ENCODE measurements at places on chromosomes 11 and 22. TPM values are rescaled to one million over a fixed set of nuclear protein-coding genes. Genes with fewer than 3 reads are reported as not detected.

The DAGLA gene
- total RNA-seq: 5.5 TPM

The SULT4A1 gene
- not detected for total RNA-seq

The NOX4 gene
- not detected for total RNA-seq

The TNNI2 gene
- not detected for total RNA-seq

The OR51B5 gene
- not detected for total RNA-seq

The TRIM29 gene
- 6.2 TPM for total RNA-seq

The TMEM191C gene
- 1.1 TPM for total RNA-seq

The OR5T1 gene
- not detected for total RNA-seq

The TECTA gene
- total RNA-seq: 0.13 TPM

The ZNF74 gene
- total RNA-seq: 5.9 TPM

The GNAZ gene
- total RNA-seq: 2.7 TPM

The OR2AG1 gene
- total RNA-seq: not detected

The HORMAD2 gene
- not detected for total RNA-seq

The UBQLNL gene
- not detected for total RNA-seq

The SCGB1A1 gene
- total RNA-seq: not detected

The POU2F3 gene
- total RNA-seq: not detected

The PRDM11 gene
- 6.9 TPM for total RNA-seq

The AP5B1 gene
- 11.2 TPM for total RNA-seq

The CYTH4 gene
- 0.82 TPM for total RNA-seq

The SELENOO gene
- 13.1 TPM for total RNA-seq

The SLC22A8 gene
- total RNA-seq: not detected

The SPINDOC gene
- 52.9 TPM for total RNA-seq

The PKP3 gene
- total RNA-seq: 34.0 TPM

The LINC01488 gene
- total RNA-seq: not detected

The FOLH1 gene
- total RNA-seq: not detected

The TREH gene
- not detected for total RNA-seq

The ABCG4 gene
- 0.87 TPM for total RNA-seq

The ANKK1 gene
- 0.12 TPM for total RNA-seq

The PNPLA5 gene
- total RNA-seq: not detected

The TMPRSS13 gene
- total RNA-seq: not detected

The OR51A4 gene
- total RNA-seq: not detected

The MOV10L1 gene
- total RNA-seq: not detected

The P4HA3 gene
- total RNA-seq: 51.0 TPM

The PRG3 gene
- total RNA-seq: not detected

The SOX6 gene
- total RNA-seq: 0.25 TPM

The ZBTB16 gene
- not detected for total RNA-seq

The CNGA4 gene
- total RNA-seq: 0.18 TPM

The OTOG gene
- not detected for total RNA-seq

The DEAF1 gene
- total RNA-seq: 34.9 TPM

The RAB36 gene
- 6.6 TPM for total RNA-seq

The CADM1 gene
- total RNA-seq: 23.2 TPM

The OR51B2 gene
- total RNA-seq: not detected

The OR52I1 gene
- not detected for total RNA-seq

The CASP4 gene
- total RNA-seq: 9.0 TPM

The CRACR2B gene
- 3.4 TPM for total RNA-seq

The MS4A7 gene
- total RNA-seq: not detected

The PAX6 gene
- 2.0 TPM for total RNA-seq

The IFITM10 gene
- total RNA-seq: 1.0 TPM

The TRPM5 gene
- not detected for total RNA-seq

The UCP2 gene
- 66.0 TPM for total RNA-seq

The C11orf65 gene
- total RNA-seq: 0.13 TPM

The KRTAP5-1 gene
- total RNA-seq: not detected

The ARHGAP8 gene
- total RNA-seq: 1.8 TPM

The MPZL2 gene
- not detected for total RNA-seq

The OR5D13 gene
- not detected for total RNA-seq

The TBX10 gene
- total RNA-seq: not detected

The APOL4 gene
- not detected for total RNA-seq

Measured in A549 treated with CpdA at 1 μM for 4 hours (cell line).